ENCODE measurements at places on chromosomes 2 and 18. TPM values are rescaled to one million over a fixed set of nuclear protein-coding genes. Genes with fewer than 3 reads are reported as not detected.

GTF2A1L gene
- 4.7 TPM for total RNA-seq

COL3A1 gene
- 3,024 TPM for total RNA-seq

OTOF gene
- under 0.01 TPM for total RNA-seq

GDF7 gene
- 12.2 TPM for total RNA-seq

PRR30 gene
- not detected for total RNA-seq

TAF4B gene
- 0.86 TPM for total RNA-seq

GALNT3 gene
- 4.3 TPM for total RNA-seq

TMEM169 gene
- total RNA-seq: 0.43 TPM

PER2 gene
- 4.5 TPM for total RNA-seq

ASIC4 gene
- total RNA-seq: under 0.01 TPM

CCDC88A gene
- 61.2 TPM for total RNA-seq

CD302 gene
- 13.4 TPM for total RNA-seq

ALLC gene
- total RNA-seq: not detected

Measured in fibroblast of villous mesenchyme (primary cell).